ENCODE measurements at places on chromosomes 2 and 18. TPM values are rescaled to one million over a fixed set of nuclear protein-coding genes. Genes with fewer than 3 reads are reported as not detected.

Gene ST6GAL2
- total RNA-seq, result 0.07 TPM

Gene NXPH2
- 0.33 TPM for total RNA-seq

Gene USP14
- 45.9 TPM for total RNA-seq

Gene ZNF519
- total RNA-seq, result 2.3 TPM

Gene IL18R1
- total RNA-seq, result 8.3 TPM

Gene VIL1
- not detected for total RNA-seq

Gene BCL11A
- total RNA-seq, result 0.20 TPM

Gene SERPINB4
- total RNA-seq, result not detected

Gene RFX8
- total RNA-seq, result 6.4 TPM

Gene RTKN
- total RNA-seq, result 16.3 TPM

Gene SERPINB2
- total RNA-seq, result 14.4 TPM

Gene ERBB4
- total RNA-seq, result 2.6 TPM

Gene ATOH8
- total RNA-seq, result 22.4 TPM

Gene POU3F3
- total RNA-seq, result not detected

Gene UCN
- total RNA-seq, result 0.85 TPM

Gene NTSR2
- not detected for total RNA-seq

Gene DNAH6
- total RNA-seq, result 0.13 TPM

Gene FBXO48
- total RNA-seq, result 0.39 TPM

Gene LHCGR
- not detected for total RNA-seq

Gene L3MBTL4
- total RNA-seq, result 0.13 TPM

Gene CFAP65
- 0.03 TPM for total RNA-seq

Gene PLA2R1
- 33.7 TPM for total RNA-seq

Gene POLE4
- total RNA-seq, result 17.5 TPM

Gene KATNAL2
- total RNA-seq, result 2.2 TPM

Gene TUBB6
- 702 TPM for total RNA-seq

Gene UPP2
- total RNA-seq, result not detected

Gene NT5C1B
- not detected for total RNA-seq

Gene RGPD4
- not detected for total RNA-seq

Gene LRRTM4
- total RNA-seq, result not detected

Gene MC5R
- not detected for total RNA-seq

Gene C2orf78
- total RNA-seq, result not detected

Gene CYP1B1
- total RNA-seq, result 92.9 TPM

Gene EDAR
- not detected for total RNA-seq

Gene TRIB2
- 109 TPM for total RNA-seq

Gene FRZB
- 0.72 TPM for total RNA-seq

Gene FOXI3
- total RNA-seq, result not detected

Gene FSIP2
- total RNA-seq, result 0.13 TPM

Gene CTLA4
- not detected for total RNA-seq

Gene NUP35
- total RNA-seq, result 8.7 TPM

Gene MAP2
- total RNA-seq, result 10.7 TPM

Measured in smooth muscle cell of the pulmonary artery (primary cell).